ENCODE measurements at places on chromosomes 13 and 19. TPM values are rescaled to one million over a fixed set of nuclear protein-coding genes. Genes with fewer than 3 reads are reported as not detected.

The ZNF534 gene
- total RNA-seq, result 0.13 TPM

The LILRB2 gene
- not detected for total RNA-seq

The PSG5 gene
- 0.52 TPM for total RNA-seq

The ZNF628 gene
- 2.1 TPM for total RNA-seq

The BCAM gene
- total RNA-seq, result 10.7 TPM

Data from articular chondrocyte of knee joint (primary cell).